Suprapubic skin (tissue), 4 donors: ENCODE measurements at places on chromosomes 6 and 20. TPM values are rescaled to one million over a fixed set of nuclear protein-coding genes. Genes with fewer than 3 reads are reported as not detected.

F13A1 gene
- 11.6 TPM for total RNA-seq

MYT1 gene
- total RNA-seq: not detected

DNA sequence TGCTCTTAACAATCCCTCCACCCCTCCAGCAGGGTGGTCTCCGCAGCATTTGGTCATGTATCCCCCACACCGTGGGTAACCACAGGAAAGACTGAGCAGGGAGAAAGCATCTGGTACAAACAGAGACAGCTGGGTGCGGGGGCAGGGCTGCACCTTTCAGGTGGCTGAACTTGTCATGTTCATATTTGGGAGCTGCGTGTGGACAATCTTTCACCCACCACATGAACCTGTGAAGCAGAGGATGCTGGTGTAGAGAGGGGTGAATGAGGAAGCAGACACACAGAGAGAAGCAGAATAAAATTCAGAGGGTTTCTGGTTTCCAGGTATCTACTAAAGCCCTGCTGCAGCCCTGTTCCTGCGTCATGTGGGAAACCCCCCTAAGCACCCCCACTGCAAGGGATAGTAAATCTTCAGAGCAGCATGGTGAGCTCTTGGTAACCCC, 8.9 kb downstream of the GFOD1 start:
- DNase-seq: no peak

OXT gene
- not detected for total RNA-seq

PTCRA gene
- not detected for total RNA-seq

SIRPD gene
- not detected for total RNA-seq

- peak; percentile 47 for DNase-seq
These were observed 248.8 kb downstream of the ERMARD start for GRCh38 chr6:170000071-170000843.

RAB44 gene
- 1.1 TPM for total RNA-seq

- no peak for DNase-seq
These were observed 9.5 kb downstream of the ALDH5A1 start for GRCh38 chr6:24504287-24504648.

DNA sequence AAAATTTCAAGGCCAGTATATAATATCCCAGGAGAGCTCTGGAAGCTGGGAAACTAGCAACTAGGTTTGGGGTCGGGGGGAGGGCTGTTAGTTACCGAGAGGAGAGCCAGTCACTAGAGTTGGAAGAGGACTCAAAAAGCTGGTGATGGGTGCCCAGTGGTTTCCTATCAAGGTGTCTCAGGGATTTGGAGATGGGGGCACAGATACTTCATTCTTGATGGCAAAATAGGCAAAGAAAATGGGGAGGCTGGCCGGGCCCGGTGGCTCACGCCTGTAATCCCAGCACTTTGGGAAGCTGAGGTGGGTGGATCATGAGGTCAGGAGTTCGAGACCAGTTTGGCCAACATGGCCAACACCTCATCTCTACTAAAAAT, 805 bp downstream of the PHF1 start:
- DNase-seq: peak; percentile 63

- DNase-seq: no peak
These were observed 264.5 kb downstream of the KIF16B start for GRCh38 chr20:16308754-16309153.

DNA sequence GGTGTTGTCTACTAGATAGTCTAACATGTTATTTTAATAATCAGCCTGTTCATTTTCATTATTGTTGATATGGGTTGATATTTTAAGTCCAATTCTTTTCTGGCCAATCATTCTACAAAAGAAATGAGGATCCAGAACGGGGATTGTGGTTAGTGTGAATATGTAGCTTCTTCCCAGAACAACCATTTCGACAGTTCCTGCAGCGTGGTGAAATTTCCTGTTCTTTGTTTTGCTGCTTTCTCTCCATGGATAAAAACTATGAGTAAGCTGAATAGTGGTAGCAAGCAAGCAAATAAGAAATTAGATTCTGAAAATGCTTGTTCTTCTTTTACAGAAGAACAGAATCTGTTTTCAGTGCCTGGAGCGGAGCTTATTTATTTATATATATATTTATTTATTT, 65.5 kb upstream of the F13A1 start:
- no peak for DNase-seq

DNA sequence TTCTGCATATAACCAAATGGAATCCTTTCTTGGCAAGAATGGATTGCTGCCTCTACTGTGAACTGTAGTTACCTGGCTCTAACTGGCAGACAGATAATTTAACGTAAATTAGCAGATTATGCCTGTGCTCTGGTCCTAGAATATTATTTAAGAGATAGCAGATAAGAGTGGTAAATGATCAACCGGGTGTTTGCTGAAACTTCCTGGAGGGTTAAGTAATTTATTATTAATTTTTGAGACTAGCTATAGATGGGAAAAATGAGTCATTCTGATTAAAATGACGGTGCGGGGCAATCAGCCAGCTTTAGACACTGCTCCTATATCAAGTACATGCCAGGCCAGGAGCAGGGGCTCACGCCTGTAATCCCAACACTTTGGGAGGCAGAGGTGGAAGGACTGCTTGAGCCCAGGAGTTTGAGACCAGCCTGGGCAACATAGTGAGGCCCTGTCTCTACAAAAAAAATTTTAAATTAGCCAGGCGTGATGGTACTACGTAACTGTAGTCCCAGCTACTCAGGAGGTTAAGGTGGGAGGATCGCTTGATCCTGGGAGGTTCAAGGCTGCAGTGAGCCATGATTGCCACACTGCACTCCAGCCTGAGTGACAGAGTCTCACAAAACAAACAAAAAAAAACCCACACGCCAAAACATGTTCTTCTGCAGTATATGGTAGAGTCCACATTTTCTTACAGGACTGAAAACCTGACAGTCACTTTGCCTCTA, 22.6 kb downstream of the B4GALT5 start:
- DNase-seq: no peak

UBE2V1 gene
- total RNA-seq: 88.2 TPM
